HepG2 (cell line): ENCODE measurements at places on chromosomes 5 and 9.

- no peak for DNase-seq
These were observed 121.6 kb downstream of the WNK2 start for GRCh38 chr9:93305497-93306020.

GRCh38 chr5:98651715-98652114 lies 121.7 kb upstream of the RGMB start:
- DNase-seq, result no peak

DNA sequence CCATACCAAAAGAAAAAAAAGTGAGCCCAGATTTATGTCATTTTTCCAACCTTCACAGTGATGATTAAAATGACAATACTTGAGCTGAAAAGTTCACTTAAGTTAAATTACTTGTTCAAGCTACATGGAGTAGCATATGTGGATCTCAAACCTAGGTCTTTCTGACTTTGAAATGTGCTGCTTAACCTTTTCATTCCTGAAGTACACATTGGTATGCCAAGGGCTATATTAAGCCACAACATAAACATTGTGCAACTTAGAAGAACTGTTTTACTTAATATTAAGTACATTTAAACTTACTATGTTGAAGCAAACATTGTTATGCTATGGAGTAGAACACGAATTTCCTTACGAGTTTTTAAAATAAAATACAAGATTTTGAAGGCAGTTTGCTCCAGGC lies 105.0 kb downstream of the GIN1 start:
- DNase-seq, result no peak

DNA sequence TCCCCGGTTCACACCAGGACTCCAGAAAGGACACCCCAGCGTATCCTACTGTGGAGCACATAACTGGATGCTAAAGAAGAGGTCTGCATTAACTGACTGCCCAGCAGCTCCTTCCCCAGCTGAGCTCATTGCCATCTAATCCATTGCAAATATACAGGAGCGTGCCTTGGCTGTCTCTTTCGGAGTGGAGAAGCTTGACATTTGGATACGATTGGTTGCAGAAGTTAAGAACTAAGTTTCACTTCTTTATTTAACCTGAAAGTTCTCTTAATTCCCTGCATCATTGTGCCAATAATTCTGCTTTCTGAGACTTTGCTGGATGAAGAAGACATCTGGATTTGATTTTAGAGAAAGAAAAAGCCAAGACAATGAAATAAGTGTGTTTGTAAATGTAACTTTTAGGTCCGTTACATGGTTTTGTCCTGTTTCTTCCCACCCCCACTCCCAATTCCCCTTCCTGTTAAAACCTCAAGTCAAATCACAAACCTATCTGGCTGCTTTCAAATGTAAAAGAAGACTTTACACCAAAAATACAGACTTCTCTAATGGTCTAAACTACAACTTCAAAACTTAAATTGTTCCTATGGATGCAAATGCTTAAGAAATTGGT lies 33.9 kb downstream of the TAS2R1 start:
- no peak for DNase-seq

GRCh38 chr9:89536600-89536999 lies 38.7 kb upstream of the SEMA4D start:
- no peak for DNase-seq

DNA sequence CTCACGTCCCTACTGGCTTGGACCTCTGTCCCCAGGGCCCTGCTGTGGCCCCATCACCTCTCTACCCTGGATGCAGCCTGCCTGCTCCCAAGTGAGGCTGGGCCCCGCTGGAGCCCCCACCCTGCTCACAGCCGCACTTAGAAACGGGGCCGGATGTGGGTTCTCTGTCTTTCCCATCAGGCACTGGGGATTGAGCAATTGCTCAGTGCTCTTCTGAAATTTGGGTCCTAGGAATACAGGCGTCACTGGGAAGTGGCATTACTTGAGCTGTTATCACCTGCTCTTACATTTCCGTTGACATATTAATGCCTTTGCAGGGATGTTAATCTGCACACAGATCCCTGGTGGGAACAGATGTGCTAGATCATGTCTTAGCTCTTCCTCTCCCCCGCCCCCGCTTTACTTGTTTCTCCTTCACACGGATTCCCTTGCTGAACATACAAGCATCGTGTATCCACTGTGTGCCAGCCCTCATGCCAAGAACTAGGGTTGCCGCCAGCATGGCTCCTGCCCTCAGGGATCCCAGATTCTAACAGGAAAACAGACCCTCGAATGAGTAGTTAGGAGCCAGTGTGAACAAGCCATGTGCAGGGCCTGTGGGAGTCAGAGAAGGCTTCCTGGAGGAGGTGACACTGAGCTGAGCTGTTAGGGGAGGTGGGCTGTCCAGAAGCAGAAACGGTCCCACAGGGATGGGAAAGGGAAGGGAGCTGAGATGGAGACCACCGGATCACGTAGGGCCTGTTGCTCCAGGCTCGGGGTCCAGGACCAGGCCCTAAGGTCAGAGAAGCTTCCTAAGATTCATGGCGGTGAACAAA lies 65.1 kb downstream of the NEK6 start:
- no peak for DNase-seq

- DNase-seq, result no peak
These were observed 158.7 kb downstream of the EBF1 start for GRCh38 chr5:158940977-158941376.

GRCh38 chr9:32200896-32201295 lies 183.5 kb upstream of the ACO1 start:
- DNase-seq, result no peak
